Myocyte (in vitro differentiated cells): ENCODE measurements at places on chromosomes 5 and 9. TPM values are rescaled to one million over a fixed set of nuclear protein-coding genes. Genes with fewer than 3 reads are reported as not detected.

- DNase-seq, result peak; percentile 2
Measured at GRCh38 chr9:133238272-133238850, 29.3 kb upstream of the OBP2B start.

Gene LCN15
- not detected in 2 replicates for total RNA-seq

DNA sequence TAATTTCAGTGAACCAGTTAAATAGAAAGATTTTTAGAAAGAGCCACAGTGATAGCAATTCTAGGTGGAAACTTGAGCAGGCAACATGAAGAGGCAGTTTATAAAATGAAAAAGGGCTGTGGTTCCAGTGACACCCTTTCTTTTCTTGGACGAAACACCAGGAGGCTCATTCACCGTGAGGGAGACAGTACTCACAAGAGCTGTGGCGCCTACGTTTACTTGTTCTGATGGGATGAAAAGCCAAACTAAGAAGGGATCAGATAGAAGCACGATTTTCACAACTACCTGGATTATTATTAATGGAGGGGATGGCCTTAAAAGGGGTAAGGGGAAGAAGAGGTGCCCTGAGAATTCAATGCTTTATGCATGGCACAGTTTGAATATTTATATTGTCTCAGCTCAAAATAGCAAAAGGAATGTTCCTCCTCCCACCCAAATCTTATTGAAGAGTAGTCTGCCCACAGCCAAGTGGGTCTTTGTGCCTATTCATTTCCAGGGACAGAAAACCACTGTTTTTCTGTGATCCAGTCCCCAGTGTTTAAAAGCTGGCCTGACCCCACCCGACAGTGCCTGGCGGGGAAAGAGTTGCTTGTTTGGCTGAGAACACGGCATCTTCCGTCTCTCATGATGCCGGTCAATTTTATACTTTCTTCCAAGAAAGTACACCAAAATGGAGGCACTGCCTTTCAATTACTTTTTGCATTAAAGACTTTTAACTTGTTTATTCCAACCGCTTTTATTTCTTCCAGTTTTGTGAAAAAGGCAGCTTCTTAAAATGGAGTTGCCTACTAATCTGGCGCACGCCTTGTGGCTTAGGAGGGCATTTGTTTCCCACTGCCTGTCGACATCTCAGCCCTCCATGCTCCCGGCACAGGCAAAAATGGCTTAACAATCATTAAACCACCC, 51.9 kb downstream of the HABP4 start:
- DNase-seq, result no peak

Gene CDX1
- total RNA-seq, result 0.36 TPM in 1 of 2 replicates, not detected in the other

GRCh38 chr9:78296201-78296892, 578 bp upstream of the PSAT1 start:
- peak; percentile 38 for DNase-seq

- DNase-seq, result no peak
Measured at GRCh38 chr9:3980771-3981170, 319.1 kb downstream of the GLIS3 start.

Gene ROPN1L
- 0.68 and 0.94 TPM in 2 replicates for total RNA-seq

GRCh38 chr9:136685790-136686533, 1.3 kb downstream of the AGPAT2 start:
- no peak for DNase-seq
